ENCODE measurements at places on chromosomes 6 and 20.
A peak's percentile ranks its signal among the peaks of the same experiment; 100 is the strongest.

DNA sequence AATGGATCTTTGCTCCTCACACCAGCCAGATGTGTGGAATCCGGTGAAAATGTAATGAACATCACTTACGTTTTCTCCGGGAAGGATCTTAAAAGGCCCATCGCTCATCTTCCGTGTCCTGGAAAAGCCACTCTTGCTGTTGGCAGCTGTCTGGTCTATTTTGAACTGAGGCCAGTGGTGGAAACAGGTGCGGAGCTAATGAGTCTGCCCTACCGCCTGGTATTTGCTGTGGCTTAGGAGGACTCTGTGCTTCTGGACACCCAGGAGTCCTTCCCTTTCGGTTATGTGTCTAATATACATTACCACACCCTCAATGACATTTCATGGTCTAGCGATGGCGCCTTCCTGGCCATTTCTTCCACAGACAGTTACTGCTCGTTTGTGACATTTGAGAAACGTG, 264.2 kb upstream of the PREP start:
- DNase-seq, result no peak

DNA sequence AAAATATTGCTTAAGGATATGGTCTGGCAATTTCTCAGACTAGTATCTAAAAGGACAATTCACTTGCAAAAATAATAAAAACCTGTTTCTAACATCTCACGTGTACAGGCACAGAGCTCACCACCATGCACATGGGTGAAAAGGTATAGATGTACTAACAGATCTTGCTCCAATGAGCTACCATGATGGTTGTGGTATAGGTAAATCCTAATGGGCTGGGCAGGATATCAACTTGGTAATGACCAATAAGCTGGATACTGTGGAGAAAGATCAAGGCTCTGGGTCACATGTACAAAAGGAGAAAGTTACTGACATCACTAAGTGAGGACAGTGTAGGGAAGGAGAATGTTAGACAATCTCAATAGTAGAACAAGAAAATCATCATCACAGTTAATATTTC, 111.0 kb upstream of the NUP153 start:
- DNase-seq, result no peak

- no peak for DNase-seq
Measured at GRCh38 chr6:33837971-33838665, 34.3 kb upstream of the MLN start.

DNA sequence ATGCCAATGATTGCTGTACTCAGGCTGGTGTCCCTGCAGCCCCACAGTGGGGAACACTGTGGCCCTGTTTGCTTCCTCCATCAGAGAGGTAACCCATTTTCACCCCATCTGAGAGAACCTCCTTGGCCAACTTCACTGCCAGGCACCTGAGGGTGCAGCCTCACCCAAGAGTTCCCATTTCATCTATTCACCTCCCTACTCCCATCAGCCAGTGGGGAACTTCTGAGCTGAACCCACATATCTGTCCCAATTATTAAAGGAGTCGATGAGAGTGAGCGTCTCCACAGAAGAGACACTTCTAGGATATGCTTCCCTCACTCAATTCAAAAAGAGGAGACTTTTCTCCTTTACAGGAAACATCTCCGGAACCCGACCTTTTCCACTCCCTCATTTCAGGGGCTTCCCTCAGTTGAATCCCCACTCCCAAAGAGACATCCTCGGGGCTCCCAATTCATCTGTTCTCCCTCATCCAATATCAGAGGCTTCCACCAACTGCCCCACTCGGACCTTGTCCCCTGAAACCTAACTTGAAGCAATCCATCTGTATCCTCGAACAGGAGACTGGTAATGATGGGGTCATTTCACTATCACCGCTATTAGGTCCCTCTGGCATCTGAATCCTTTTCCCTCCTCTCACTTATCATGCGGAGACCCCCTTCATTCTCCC, 988 bp downstream of the UBE2V1 start:
- DNase-seq, result no peak

- DNase-seq, result no peak
Measured at GRCh38 chr6:35181308-35181932, 32.3 kb upstream of the SCUBE3 start.

DNA sequence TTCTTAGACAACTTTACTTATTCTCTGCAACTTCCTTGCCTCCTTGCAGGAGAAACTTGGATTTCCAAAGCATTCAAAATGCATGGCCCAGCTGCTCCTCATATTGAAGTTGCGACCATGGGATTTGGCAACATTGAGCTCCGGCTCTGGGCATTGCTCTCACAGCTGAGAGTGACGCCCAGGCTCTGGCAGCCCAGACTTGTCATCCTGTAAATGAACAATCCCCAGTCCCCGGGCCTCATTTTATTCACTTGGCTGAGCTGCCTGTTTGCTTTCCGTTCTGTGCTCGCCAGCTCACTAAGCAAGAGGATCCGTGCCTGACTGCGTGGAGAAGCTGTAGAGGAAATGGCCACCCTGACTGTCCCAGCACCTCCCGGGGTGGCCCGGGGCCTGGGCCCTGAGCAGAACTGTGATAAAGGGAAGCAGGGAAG, 119.5 kb upstream of the CD93 start:
- DNase-seq, result no peak

DNA sequence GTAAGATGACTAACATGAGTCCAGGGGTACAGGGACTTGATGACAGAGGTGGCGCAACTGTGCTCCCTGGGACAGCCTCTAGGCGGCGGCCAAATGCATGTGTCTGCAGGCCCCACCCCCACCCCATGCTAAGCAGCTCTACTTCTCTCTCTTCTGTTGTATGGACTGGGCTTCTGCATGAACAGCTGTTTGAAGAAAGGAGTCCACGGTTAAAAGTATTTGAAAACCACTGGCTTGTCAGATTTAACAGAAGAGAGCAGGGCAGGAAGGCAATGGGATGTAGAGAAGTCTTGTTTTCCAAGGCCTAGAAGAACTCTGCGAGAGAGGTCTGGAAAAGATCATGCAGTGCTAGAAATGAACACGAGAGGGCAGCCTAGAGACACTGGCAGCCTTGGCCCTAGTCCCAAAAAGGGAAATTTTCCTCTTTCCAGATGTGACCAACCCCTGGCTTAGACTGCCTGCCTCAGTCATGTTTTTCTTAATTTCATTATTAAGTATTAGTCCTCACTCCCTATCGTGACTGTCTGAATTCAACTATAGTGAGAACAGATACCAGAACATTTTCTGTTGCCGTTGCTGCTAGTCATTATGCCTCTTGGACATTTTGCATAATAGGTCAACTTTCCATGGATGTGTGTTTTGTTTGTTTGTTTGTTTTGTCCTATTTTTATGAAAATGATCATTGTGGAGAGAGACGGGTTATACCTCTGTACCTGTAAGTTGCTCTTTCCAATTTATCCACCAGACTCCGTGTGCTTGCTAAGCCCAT, 265.0 kb downstream of the ADGRG6 start:
- DNase-seq, result no peak

DNA sequence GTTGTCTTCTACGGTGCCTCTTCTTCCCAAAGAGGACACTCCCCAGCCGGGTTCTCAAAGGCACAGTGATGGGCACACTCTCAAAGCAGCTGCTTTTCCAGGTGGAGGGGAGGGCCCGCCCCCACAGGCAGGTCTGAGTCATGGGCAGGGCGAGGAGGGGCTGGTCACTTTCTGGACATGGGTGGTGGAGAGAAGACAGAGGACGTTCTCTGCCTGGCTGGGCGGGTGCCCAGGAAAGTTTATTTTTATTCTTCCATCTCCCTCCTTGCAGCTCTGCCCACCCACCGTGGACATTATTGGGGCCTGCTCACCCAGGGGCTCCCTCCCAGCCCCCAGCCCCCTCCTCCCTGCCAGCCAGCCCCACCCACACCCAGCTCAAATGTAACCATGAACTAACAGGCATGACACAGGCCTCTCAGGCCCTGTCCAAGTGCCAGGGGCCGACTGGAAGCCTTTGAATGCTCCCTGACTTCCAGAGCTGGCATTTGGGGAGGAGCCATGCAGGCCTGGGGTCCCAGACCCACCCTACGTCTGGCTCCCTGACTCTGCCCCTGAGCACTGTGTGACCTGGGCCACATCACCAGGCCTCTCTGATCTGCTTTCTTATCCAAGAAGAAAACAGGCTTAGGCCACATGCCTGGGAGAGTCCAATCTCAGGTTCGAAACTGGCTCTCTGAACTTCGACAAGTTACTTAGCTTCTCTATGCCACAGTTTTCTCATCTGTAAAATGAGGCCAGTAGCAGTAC, 8.0 kb downstream of the TGM2 start:
- no peak for DNase-seq

GRCh38 chr20:33859157-33859695, 48.1 kb downstream of the CHMP4B start:
- no peak for DNase-seq

- no peak for DNase-seq
Measured at GRCh38 chr6:36436466-36436865, 6.2 kb downstream of the PXT1 start.

GRCh38 chr20:50855498-50856474, 60.9 kb downstream of the BCAS4 start:
- peak; percentile 78 for DNase-seq

- DNase-seq, result no peak
Measured at GRCh38 chr20:58577871-58578598, 62.8 kb upstream of the APCDD1L start.

DNA sequence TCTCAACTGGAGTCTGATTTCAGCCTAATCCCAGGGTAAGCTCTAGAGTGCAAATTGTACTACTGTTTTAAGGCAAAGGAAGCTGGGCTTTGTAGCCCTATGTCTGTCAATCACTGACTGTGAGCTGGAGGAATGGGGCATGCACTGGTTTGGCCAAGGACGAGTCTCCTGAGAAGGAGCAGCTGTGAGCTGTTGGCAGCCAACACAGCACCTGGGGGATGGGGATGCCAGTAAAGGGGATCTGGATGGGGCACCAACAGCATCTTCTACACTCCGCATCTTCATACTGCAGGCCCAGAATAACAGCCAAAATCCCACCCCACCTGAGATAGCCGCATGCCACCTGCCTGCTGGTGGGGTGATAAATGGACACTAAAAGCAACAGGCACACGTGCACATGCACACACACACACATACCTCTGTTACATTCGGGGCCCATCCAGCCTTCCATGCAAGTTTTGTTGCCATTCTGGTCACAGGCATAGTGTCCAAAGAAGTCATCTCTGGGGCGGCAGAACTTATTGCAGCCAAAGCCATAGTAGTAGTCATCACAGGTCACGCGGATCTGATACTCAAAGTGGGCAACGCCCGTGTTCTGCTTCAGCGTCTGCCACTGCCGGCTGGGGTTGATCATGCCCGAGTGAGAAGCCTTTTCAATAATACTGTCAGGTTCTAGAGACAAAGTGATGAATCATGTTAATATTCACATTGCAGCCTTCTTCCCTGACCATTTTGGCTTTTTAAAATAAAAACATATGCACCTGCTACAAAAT, 15.6 kb downstream of the JAG1 start:
- DNase-seq, result no peak

Data from HuH-7.5 (cell line).